NCI-H460 (cell line): ENCODE measurements at places on chromosomes 16 and 17.
A peak's percentile ranks its signal among the peaks of the same experiment; 100 is the strongest.

- DNase-seq = no peak
These were observed 6.1 kb downstream of the GLYR1 start for GRCh38 chr16:4840984-4841383.

- no peak for DNase-seq
These were observed 63.0 kb upstream of the CLEC18A start for GRCh38 chr16:69888005-69888590.

- DNase-seq = no peak
These were observed 49.5 kb downstream of the BAHCC1 start for GRCh38 chr17:81444610-81445339.

GRCh38 chr16:35181422-35182030 lies 1722.1 kb downstream of the TP53TG3F start:
- no peak for DNase-seq

- no peak for DNase-seq
These were observed 3.7 kb upstream of the CDK3 start for GRCh38 chr17:75996665-75997590.

- DNase-seq = peak; percentile 50
These were observed 38.2 kb upstream of the CCDC182 start for GRCh38 chr17:57783338-57783742.

- DNase-seq = no peak
These were observed 164.3 kb downstream of the RBFOX3 start for GRCh38 chr17:79446399-79447009.

- no peak for DNase-seq
These were observed 168.9 kb downstream of the GRIN2A start for GRCh38 chr16:10013364-10013763.

GRCh38 chr17:36127911-36128310 lies 24.3 kb downstream of the CCL4 start:
- DNase-seq = no peak

DNA sequence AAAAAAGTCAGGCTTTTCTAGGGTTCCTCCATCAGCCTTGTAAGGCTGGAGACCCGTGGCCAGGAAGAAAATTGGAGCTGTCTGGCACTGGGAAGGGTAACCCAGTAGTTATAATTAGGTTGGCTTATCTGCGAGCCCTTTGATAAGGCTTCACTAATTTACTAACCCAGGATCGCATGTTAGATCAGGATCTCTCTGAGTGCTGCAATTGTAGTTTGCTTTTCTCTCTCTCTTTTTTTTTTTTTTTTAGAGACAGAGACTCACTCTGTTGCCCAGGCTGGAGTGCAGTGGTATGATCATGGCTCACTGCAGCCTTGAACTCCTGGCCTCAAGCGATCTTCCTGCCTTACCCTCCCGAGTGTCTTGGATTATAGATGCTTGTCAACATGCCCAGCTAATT lies 17.0 kb downstream of the ABCC1 start:
- DNase-seq = no peak

DNA sequence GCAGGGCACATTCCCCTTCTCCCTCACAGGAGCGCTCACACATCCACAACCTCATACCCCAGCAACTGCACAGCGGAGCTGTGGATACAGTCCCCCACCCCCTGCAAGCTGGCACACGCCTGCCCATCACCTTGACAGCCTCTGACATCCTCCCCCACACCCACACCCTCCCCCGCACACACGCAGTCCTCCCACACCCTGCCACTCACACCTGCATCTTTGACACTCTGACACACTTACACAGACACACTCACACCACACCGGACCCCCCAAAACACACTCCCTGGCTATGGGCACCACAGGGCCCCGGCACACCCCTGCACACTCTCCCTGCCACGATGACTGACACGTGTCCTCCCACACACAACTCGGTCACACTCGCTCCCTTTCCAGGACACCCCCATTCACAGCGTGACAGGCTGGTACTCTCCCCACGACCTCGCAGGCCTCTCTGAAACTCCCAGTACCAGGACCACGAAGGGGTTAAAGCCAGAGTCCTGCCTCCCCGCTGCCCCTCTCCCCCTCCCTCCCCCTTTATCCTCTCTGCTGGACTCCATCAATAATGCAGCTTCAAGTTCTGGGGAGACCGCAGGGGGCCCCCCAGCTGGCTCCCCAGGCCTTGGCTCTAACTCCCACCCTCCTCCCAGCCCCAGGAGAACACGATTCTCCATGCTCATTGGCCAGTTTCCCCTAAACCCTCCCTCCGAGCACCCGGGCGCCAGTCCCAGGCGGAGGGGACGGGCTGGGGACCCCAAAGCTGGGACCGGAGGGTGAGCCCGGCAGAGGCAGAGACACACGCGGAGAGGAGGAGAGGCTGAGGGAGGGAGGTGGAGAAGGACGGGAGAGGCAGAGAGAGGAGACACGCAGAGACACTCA lies at the start of gene PPP1R1B:
TSS of gene PPP1R1B (plus strand) at position 782 of the 876 bp plus-strand sequence. CDS start 441 bp downstream, outside the sequence.
- no peak for DNase-seq

DNA sequence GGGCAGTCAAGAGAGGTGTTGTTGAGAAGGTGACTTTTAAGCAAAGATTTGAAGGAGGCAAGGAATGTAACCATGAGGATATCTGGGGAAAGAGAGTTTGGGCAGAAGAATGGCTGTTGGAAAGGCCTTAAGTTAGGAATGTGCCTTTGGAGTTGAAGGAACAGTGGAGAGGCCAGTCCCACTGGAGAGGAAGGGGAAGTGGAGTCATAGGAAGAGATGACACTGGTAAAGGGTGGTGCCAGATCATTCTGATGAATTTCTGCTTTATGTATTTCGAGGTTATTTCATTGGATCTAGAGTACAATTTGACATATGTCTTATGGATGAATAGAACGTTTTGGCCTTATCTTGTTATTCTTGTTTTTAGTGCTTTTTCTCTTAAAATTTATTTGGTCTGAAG lies 93.5 kb downstream of the WWP2 start:
- DNase-seq = no peak

DNA sequence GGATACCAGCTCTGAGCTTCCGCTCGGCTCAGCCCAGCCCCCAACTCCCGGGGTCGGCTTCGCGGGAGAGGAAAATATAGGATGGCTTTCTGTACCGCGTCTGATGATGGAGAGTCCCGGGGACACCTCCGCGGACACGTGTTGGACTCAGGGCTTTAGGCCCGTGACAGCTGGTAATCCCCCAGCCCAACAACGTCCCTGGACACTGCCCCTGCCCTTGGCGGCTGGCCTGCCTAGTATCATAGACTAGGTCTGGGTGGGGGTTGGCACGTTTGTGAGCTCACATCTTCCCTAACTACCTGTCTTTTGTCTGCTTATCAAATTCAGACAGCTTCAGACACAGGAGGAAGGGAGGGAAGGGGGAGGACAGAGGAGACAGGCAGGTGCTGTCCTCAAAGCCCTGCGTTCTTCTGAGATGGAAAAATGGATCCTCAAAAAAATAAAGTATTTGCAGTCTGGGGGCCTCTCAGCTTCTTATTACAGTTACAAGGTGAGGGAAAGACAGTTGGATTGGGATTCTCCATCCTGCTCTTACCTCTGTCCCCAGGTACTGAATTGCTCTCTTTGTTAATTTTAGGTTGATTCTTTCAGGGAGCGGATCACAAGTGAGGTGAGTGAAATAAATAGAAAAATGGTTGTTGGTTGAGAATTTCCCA lies 698 bp downstream of the PSME3 start:
- no peak for DNase-seq

GRCh38 chr17:47203984-47204721 lies 5.0 kb upstream of the MYL4 start:
- no peak for DNase-seq

GRCh38 chr16:84503751-84504395 lies 586 bp downstream of the MEAK7 start:
- DNase-seq = no peak

DNA sequence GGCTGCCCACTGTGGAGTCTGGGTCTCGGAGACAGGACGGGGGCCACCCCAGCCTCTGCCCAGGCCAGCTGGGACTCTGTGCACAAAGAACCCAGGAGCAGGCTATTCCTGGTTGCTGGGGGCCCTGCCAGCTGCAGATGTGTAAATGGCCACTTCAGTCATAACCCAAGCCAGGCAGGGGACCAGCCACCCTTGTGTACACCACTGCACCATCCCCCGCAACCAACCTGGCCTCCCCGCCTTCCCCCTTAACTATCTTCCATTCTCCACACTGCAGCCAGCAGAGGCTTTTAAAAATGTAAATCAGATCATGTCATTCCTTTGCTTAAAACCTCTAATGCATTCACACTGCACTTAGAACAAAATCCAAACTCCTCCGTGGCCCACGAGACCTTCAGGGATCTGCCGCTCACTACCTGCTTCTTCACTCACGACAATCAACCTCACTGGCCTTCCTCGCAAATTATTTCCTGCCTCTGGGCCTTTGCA lies 28.3 kb downstream of the RTN4RL1 start:
- no peak for DNase-seq

DNA sequence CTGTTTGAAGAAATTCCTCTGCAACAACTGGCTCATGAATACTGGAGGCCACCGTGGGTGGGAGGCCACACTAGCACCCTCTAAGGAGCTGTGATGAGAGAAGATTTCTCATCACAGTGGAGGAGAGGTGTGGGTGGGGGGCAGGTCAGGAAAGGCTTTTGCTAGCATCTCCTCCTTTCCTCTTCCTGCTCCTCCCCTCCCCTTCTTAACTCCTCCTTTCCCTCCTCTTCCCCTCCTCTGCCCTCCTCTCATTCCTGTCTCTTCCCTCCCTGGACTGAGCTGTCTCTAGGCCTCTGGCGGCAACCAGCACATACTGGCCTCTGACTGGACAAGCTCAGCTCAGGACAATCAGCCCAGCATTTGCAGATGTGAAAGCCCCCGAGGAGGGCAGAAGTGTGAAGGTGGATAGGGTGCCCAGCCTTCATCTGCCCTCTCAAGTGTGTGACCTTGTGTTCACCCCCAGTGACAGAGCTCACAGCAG lies 19.0 kb upstream of the LHX1 start:
- no peak for DNase-seq

GRCh38 chr16:14378689-14379467 lies 251.2 kb downstream of the PARN start:
- DNase-seq = no peak

DNA sequence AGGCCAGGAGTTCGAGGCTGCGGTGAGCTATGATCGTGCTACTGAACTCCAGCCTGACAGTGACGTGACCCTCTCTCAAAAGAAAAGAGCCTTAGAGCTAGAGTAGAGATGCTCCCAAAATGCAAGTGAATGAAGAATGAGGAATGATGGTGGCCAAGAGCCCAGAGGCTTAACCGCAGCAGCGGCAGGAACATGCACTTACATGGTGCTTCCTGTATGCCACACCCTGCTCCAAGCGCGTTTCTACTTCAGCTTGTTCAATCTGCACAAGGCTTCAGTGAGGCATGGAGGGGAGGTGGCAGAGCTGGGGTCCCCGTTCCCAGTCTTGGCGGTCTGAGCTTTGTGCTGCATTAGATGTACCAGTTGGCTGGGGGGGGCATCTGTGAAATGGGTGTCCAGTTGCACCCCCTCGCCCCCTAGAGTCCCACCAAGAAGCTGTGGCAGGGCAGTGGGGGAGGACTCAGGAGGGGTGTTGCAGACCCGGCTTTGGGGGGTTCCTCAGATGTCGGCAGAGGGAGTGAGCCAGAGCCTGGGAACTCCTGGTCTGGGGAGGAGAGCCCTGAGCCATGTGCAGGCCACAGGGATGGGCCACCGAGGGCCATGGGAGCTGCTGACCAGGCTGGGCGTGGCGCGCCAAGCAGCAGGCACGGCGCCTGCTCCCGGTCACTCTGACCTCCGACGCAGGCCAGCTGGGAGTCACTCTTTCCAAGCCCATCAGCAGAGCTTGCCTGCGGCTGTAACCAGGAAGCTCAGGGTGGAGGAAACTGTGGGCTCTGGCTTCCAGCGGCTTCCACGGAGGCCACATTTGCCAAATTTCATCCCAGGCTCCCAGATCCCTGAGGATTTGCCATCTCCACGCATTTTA lies 260.1 kb downstream of the PARN start:
- peak; percentile 11 for DNase-seq

GRCh38 chr17:8162233-8162996 lies at the start of gene VAMP2:
Gene VAMP2 (minus strand): TSS chr17:8162948. CDS start chr17:8162879, 69 bp downstream.
- DNase-seq = peak; percentile 63

DNA sequence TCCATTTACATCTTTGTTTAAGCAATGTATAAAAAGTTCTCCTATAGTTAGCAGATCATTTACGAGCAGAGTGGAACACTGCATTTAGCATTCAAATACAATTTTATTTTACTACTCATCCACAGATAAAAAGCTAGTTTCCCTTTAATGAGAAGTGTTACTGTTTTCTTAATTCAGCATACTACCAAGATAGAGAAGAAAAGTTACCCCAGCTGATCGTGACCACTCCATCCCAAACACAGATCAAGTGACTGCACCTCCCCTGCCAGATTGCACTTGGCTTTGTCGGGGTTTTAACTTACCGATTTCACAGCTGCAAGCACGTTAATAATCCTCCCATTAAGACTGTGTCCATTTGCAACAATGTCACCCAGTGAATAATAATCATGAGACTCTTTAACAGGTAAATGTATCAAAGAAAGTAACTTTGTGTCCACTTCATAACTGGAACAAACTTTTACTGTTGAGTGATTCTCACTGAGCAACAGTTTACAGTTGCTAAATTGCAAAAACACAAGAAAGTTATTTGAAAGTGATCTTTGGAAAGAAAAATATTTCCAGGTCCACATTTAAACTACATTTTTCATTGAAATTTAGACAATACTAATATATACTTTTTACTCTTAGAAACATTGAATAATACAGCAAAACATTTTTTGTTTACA lies 14.4 kb downstream of the MEIOB start:
- no peak for DNase-seq

- DNase-seq = no peak
These were observed 15.8 kb downstream of the WDR45B start for GRCh38 chr17:82632451-82632850.

DNA sequence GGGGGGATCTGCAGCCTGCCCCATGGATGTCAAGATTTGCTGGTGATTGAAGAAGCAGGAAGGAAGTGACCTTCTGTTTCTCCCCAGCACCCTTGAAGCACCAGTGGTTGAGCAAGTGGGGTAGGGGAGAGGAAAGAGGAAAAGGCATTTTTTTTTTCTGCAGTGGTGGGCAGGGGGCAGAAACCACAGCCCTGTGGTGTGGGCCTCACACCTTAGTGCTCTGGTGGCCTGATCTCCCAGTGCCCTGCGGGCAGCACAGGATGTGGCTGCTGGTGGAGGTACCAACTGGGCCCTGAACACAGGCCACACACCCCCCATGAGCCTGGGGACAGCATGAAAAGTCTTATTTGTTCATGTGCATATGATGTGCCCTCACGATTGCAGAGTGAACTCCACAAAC lies 7.1 kb downstream of the ITGAD start:
- DNase-seq = no peak

GRCh38 chr17:65055280-65055707 lies 1.2 kb downstream of the GNA13 start:
- no peak for DNase-seq

DNA sequence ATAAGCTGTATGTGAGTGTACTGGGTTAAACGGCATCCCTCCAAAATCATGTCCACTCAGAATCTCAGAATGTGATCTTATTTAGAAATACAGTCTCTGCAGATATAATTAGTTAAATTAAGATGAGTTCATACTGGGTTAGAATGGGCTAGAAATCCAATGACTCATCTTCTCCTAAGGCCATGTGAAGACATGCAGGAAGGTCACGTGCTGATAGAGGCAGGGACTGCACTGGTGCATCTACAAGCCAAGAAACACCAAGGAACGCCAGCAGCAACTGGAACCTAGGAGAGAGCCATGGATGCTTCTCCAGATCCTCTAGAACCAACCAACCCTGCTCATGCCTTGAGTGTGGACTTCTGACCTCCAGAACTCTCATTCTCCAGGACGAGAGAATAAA lies 241.0 kb downstream of the XYLT1 start:
- DNase-seq = no peak
